ENCODE measurements at places on chromosomes 6 and 20. TPM values are rescaled to one million over a fixed set of nuclear protein-coding genes. Genes with fewer than 3 reads are reported as not detected.

GRCh38 chr6:50965495-50965894, 146.8 kb downstream of the TFAP2B start:
- no peak for DNase-seq

The TXLNB gene
- 0.22 TPM for total RNA-seq

DNA sequence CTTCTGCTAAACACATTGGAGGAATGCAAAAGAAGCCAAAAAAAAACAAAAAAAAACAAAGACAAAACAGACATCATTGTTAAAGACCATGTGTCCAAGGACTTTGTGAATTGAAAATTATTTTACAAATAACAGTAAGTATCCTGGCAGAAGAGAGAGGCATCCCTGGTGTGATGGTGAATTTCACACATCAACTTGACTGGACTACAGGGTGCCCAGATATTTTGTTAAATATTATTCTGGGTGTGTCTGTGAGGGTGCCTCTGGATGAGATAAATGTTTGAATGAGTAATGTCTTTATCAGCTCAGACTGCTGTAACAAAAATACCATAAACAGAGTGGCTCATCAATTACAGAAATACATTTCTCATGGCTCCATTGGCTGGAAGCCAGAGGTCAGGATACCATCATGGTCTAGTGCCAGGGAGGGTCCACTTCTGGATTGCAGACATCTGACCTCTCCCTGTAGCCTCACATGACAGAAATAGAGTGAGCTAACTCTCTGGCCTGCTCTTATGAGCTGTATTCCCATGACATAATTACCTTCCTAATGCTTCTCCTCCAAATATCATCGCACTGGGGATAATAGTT, 12.2 kb upstream of the C6orf118 start:
- DNase-seq, result no peak

GRCh38 chr6:2378046-2378657, 132.7 kb upstream of the GMDS start:
- DNase-seq, result no peak

DNA sequence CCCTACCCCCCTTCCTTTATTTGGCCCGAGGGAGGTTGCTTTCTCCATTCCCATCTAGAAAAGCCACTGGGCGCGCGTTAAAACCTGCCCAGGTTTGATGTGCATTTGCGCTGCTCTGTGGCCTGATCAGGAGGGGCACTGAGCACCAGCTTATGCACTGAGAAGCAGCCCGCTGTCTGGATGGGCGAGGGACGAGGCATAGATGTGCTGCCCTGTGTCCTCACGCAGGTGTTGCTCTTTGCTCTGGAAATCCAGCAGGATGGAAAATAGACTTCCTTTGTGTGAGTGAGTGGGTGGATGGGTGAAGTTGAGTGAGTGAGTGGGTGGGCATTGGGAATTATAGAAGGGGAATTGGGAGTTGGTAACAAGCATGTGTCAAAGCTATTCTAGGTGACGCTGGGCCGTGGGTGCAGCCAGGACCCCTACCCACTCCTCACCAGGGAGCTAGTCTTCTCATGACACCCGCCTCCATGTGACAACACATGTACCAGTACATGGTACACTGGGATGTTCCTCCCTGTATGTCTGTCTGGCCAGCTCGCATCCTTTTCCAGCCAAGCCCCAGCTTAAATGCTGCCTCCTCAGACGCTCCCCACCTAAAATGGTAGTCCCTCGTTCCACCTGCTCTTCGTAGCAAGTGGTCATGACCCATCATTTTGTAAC, 162.6 kb downstream of the DTNBP1 start:
- DNase-seq, result no peak

The COL12A1 gene
- total RNA-seq, result 20.2 TPM

The ANGPT4 gene
- total RNA-seq, result 0.05 TPM

- no peak for DNase-seq
These were observed 579.6 kb downstream of the PTPRT start for GRCh38 chr20:42610070-42610469.

- DNase-seq, result no peak
These were observed 426.2 kb downstream of the BMP2 start for GRCh38 chr20:7193681-7194080.

GRCh38 chr20:46931699-46932098, 37.1 kb downstream of the EYA2 start:
- DNase-seq, result no peak

DNA sequence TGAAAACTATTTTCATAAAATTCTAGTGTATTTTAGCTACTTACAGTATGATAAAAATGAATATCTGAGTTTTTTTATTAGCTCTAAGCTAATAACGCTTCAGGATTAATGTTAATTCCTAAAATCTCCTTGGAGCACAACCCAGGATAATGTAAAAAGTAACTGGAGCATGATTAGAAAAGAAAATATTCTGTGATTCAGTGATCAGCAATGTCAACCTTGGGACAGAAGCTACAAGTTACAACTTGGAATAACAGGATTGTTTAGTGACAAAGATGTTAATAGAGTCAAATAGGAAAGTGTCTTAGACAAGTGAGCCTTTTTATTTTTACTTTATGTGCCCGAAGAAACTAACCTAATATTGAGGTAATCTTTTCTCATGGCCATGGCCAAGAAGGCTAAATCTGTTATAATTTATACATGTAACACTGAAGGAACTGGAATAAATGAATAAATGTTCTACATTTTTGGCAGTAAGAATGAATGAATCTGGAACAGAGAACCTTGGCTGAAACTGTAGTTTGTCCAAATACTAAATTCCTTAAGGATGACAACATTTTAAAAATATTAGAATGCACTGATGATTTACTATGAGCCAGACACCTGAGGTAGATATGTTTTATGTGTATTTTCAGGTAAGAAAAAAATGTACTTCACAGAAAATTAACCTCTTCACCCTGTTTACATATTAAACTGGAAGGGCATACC, 994.0 kb downstream of the GRIK2 start:
- DNase-seq, result no peak

The CDK5RAP1 gene
- 31.0 TPM for total RNA-seq
